ENCODE measurements at places on chromosomes 3 and 15.

- DNase-seq = peak; percentile 25
Measured at GRCh38 chr15:23857028-23857641, 170.0 kb upstream of the NDN start.

GRCh38 chr15:37098468-37099318 lies 1.7 kb downstream of the MEIS2 start:
- peak; percentile 7 for DNase-seq

DNA sequence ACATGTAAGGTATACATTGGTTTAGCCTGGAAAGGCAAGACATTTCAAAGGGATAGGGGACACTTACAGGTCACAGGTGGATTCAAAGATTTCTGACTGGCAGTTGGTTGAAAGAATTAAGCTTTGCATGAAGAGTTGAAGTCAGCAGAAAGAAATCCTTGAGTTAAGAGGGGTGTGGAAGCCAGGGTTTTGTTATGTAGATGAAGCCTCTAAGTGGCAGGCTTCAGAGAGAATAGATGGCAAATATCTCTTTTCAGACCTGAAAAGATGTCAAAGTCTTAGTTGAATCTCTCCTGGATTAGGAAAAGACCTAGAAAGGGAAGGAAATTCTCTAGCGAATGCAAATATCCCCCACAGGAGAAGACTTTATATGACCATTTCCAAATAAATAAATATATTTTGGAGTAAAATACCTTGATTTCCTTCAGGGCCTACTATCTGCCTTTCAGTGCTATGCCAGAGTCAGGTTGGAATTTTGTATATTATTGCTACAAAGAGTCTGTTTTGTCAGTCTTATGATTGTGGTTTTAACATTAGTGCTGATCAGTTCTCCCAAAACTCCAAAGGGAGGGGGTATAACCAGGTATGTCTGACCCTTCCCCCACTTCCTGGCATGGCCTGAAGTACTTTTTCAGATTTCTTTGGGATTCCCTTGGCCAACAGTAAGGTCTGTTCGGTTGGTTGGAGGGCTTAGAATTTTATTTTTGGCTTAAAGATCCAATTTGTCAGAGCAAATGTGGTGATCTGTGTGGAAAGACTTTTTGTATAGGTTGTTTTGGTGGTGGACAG lies 286.4 kb downstream of the LRTM1 start:
- DNase-seq = no peak

DNA sequence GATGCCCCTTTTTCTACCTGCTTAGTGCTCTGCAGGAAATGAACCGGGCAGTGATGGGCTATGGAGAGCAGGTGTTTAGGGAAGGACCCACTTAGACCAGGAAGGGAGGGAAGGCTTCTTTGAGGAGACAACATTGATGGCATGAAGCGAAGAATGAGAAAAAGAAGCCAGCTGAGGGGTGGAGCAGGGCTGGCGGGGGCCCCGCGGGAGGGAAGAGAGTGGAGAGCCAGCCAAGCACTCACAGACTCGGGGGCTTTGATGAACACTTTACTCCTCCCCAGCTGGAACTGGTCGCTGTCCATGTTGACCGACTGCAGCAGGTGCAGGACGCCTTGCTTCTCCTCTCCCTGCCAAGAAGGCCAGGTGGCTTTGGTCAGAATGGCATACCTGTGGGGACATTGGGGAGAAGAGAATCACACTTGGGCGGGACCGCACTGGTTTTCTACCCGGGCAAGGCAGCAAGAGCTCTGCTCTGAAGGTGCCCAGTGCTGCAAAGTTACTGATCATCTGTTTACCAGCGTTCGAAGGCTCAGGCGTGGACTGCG lies 28.4 kb upstream of the LDHAL6B start:
- DNase-seq = no peak

DNA sequence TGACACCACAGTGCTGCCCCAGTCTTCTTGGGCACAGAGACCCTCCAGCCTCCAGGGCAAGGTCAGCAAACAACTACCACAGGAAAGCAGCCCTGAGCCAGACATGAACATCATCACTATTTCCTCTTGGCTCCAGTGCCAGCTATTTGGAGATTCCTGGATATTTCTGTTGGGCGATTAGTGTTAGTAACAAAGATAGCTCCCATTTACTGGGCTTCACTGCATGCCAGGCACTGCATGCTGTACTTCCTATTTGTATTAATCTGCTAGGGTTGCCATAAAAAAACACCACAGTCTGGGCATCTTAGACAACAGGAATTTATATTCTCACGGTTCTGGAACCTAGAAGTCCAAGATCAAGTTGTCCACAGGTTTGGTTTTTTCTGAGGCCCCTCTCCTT lies 255.1 kb upstream of the STT3B start:
- DNase-seq = no peak

DNA sequence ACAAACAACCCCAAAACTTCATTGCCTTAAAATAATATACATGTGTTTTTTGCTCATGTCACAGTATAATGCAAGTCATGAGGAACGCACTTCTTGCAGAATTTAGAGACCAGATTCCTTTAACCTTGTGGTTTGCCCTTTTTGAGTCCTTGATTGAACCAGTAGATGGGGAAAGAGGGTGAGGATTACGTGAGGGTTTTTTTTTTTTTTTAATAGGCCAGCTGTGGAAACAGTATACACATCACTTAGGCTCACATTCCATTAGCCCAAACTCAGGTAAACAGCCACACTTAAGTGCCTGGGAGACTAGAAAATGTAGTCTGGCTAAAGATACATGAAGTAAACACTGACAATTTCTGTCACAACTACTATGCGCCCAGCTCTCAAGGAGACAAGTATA lies 114.9 kb upstream of the MLF1 start:
- DNase-seq = no peak

DNA sequence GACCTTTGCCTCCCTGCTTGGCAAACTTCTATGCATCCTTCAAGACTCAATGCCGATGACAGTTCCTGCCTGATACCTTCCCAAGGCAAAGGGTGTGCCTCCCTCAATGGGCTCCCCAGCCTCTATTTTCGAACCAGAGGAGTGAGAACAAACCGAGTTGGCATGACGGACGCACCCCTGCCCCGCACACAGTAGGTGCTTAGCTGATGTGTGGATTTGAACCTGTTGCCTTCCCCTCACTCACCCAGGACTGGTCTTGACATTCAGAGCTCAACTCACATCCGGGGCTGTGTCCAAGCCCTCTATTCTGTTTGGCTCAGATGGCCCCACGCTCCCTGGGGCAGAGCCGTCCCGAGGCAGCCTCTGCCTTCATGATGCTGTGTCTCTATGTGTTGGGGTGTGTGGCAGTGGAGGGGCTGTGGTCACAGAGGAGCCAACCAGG lies 52.2 kb upstream of the SLC6A11 start:
- no peak for DNase-seq

DNA sequence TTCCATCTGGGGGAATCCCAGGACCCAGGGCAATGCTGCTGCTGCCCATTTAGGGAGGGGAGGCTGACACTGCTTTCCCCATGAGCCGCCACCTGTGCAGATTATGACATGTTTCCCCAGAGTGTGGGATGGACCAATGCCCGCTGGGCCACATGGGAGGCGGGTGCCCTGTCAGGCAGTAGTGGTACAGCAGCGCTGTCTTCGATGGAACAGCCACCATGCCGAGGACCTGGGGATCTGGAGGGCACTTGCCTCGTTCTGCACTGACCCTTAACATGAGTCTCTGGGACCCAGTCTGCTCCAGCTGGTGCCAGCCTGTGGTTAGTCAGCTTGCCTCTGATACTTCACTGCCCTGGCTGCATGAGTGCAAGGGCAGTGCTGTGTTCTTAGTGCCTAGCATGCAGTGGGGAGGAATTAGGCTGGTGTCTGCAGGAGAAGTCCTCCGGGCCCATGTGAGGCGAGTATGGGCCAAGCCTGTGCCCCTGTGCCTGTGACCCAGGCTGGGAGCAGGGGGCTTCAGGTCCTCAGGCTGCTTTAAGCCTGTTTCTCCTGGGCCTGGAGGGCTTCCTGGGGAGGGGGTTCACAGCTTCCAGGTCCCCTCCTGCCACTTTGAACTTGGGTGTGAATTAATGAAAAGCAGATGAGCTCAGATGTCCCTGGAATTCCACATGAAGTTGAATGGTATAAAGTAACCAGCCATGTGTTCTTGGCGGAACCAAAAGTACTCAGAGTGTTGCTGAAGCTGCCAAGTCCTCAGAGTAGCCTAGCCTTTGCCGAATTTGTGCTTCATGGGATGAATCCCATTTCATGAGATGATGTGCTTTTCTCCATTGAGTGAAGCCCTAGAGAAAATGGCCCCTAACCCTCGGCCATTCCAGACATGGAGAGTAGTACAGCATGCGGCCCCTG lies 22.9 kb downstream of the KLF13 start:
- no peak for DNase-seq

GRCh38 chr15:31381801-31382712 lies 55.4 kb downstream of the KLF13 start:
- DNase-seq = peak; percentile 28

- DNase-seq = peak; percentile 17
Measured at GRCh38 chr3:190877925-190878324, 15.4 kb upstream of the GMNC start.

- DNase-seq = no peak
Measured at GRCh38 chr15:87959080-87959479, 297.5 kb downstream of the NTRK3 start.

DNA sequence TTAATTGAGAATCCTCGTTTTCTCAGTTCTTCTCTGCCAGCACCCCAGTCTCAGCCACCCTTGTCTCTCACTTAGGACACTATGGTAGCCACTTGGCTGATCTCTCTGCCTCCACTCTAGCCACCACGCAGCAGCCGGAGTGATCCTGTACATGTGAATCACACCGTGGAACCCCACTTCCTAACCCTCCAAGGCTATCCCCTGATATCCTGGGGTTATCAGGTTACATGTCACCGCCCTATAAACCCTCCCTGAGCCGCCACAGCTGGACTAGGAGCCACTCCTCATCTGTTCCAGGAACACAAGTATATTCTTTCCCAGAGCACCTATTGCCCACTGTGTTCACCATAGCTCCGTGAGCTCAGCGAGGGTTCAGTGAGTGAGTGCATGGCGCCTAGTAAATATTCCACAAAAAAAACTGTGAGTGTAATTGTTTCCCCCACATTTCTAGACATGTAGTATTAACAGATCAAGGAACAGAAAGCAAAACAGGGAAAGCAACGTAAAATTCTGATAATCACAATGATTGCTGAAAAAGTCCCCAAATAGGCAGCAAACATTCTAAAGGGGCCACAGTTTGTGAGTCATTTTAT lies 661 bp upstream of the PARP14 start:
- peak; percentile 70 for DNase-seq

GRCh38 chr3:143529018-143529478 lies 319.2 kb downstream of the SLC9A9 start:
- DNase-seq = no peak

DNA sequence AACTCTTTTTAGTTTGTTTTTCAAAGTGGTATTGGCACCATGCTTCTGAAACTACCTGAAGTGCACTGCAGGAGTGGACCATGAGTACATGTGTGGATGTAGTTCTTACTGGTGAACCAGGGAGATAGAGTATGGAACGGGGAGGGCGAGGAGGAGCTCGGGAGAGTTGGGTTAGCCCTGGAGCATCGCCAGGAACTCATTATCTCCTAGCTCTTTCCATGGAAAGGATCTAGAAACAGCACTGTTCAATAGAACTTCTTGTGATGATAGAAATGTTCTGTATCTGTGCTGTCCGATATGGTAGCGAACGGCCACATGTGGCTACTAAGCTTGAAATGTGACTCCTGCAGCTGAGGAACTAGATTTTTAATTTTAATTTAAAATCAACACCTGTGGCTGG lies 47.3 kb downstream of the VGLL4 start:
- peak; percentile 76 for DNase-seq

- no peak for DNase-seq
Measured at GRCh38 chr3:71461749-71462483, 121.6 kb downstream of the FOXP1 start.

DNA sequence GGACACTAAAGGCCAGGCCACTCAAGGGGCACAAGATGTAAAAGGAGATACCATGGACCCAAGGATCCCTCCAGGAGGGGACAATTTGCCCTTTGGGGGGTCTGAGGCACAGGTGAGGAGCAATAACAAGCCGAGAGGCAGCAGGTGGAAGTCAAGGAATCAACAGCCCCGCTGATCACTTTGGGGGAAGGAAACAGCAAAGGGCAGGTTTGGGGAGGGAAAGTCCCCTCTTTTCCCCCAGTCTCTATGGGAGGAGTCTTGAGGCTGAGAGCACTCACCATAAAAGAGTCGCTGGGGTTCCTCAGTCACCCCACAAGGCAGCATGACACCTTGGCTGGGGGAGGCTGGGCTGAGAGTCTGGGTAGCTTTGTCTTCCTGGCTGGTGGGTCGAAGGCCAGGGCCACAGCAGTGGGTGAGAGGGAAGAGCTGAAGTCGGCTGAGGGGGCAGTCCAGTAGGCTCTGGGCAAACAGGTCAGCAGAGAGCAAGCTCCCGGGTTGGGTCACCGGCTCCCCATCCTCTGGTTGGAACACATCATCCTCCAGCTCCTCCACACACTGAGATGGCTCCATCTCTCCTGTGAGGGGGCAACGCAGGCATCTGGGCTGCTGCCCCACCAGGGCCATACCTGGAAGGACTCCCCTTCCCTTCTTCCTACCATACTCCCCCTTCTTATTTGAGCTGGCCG lies 3.0 kb downstream of the BMF start:
- DNase-seq = no peak

DNA sequence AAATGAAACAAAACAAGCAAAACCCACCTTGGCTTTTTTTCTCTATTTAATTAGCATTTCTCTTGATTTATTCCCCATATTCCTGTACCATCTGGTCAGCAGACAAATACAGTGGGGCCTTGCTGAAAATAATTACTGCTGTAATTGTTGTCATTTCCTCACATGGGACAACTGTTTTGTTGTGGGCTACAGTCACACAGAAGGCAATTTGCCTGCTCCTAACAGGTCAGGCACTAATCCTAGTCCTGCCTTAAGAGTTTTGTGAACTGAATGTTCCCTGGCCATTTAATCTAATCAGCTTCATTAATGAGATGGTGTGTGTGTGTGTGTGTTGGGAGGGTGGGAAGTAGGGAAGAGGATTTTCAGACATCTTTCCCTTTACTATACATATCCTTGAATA lies 11.6 kb downstream of the TRPC1 start:
- no peak for DNase-seq

GRCh38 chr15:39623529-39623931 lies 42.7 kb downstream of the THBS1 start:
- no peak for DNase-seq

DNA sequence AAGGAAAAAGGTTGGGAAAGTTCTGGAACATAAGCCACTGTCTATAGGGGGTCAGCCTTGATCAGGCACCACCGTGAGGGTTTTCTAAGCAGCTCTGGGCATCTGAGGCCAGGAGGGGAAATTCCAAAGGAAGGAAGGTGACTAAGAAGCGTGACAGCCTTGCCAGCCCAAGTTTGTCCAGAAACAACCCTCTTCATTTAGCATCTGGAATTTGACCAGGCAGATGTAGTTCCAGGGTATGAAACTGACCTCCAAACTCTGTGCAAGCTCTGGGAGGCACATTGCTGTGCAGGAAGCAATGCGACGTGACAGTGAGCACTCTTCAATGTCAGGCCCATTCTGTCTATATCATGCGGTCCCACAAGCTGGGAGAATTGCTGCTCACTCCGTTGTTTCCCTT lies 85.4 kb upstream of the TPM1 start:
- no peak for DNase-seq

DNA sequence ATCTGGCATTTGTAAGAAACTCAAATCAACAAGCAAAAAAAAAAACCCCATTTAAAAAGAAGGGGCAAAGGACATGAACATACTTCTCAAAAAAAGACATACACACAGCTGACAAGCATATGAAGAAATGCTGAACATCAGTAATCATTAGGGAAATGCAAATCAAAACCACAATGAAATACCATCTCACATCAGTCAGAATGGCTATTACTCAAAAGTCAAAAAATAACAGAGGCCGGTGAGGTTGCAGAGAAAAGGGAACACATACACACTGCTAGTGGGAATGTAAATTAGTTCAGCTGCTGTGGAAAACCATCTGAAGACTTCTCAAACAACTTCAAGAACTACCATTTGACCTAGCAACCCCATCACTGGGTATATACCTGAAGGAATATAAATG lies 199.4 kb upstream of the THBS1 start:
- no peak for DNase-seq
